ENCODE measurements at places on chromosomes 5 and 9.

DNA sequence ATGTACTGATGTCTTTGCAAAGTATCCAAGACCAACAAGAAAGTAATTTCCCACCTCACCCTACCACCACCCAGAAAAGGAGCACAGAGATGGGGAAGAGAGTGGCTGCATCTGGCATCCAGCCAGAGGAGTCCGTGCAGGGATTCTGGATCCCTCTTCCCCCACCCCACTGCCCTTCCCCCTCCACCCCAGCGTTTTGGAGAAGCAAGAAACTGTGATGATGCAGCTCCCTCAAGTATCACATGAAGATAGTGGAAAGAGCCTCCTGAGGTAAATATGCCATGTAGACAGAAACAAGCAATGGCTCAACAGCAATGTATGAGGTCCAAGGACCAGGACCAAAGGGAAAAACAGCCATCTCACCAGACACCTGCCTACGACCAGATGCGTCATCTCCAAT lies 153.8 kb downstream of the DEPDC1B start:
- no peak for DNase-seq

GRCh38 chr9:114653556-114654159 lies 3.9 kb downstream of the TEX53 start:
- DNase-seq: peak; percentile 18

GRCh38 chr5:131466171-131466766 lies 168.8 kb downstream of the RAPGEF6 start:
- DNase-seq: no peak

DNA sequence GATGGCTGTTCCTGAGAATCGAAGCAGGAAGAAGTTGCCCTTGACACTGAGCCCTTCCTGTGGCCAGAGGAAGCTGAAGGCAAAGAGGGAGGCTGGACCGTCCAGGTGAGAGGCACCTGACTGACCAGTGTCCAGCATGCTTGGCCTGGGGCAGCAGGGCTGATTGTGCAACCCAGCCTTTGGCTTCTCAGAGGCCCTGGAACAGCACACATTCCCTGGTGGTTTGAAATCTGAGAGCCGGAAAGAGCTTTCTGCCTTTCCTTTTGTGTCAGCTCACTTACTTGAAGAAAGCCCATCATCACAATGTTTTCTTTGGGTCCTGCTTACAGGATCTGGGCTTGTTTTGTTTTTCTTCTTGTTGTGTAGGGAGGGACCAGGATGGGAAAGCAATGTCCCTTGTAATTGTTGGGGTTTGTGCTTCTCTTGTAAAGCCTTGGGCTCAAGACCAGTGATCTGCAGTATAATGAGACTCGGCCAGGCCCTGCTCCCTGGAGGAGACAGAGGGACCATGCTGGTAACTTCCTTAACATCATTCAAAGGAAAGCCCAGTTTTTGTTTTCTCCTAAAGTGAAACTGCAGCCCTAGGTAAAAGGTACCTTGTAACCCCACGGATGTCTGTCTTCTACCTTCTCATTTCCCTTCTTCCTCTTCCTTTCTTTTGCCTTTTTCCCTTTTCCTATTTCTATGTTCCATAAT lies 213.7 kb downstream of the NXNL2 start:
- DNase-seq: no peak

DNA sequence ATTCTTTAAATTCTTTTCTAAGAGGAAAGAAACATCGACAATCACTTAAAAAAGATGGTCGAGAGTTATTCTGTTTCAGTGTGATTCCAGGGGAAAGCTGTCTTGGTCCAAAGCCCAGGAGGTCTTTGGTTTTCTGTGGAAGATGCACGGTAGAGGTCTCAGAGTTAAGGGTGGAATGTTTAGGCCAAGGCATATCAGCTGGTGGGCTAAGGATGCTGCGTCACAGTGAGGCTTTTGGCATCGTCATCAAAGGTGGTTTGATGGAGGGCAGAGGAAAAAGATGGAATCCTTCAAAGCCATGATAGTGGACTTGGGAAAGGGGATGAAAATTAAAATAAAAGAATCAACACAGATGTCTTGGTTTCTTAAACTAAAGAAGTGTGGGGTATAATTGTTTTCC lies 137.3 kb upstream of the ANKH start:
- DNase-seq: no peak

- no peak for DNase-seq
These were observed 67.9 kb downstream of the TEK start for GRCh38 chr9:27176971-27177370.

DNA sequence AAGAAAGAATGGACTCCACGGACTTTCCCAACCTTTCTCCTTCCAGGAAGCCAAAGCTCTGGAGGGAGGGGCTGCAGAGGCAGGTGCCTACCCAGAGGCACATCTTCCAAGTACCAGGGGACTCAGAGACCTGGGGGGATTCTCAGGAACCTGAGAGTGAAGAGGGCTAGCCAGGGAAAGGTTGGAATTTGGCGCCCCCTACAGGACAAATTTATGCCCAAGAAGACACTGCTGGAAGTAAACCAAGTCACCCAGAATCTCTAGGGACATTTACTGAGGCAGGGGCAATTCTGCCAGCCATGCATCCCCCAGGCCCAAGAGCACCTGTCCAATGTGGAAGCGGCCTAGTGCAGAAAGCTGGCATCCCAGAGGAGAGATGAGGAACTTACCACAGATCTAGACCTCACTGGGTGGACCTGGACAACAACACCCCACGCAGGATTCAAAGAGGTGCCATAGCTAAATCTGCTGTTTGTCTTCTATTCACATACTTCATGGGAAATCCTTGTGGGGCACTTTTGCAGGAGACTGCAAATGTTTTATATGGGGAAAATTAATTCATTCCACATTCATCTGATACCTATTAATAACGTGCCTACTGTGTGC lies 25.9 kb upstream of the IDNK start:
- peak; percentile 38 for DNase-seq

- DNase-seq: no peak
These were observed 105.1 kb downstream of the ADRB2 start for GRCh38 chr5:148931453-148932057.

DNA sequence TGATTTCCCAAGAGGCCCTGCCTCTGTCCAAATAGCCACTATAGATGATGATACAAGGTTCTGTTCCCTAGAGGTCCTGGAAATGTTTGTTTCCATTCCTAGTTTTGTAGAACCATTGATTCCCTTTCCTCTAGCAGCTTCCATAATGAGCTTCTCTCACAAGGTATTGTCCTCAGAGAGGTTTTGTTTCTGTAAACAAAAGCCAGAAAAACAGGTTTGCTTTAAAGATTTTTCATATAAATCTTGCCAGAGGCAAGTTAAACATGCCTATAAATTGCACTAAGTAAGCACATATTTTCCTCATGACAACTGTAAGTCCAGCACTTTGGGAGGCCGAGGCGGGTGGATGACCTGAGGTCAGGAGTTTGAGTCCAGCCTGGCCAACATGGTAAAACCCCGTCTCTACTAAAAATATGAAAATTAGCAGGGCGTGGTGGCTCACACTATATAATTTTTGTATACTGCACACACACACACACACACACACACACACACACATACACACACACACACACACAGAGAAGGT lies 1787.7 kb downstream of the EFNA5 start:
- no peak for DNase-seq

DNA sequence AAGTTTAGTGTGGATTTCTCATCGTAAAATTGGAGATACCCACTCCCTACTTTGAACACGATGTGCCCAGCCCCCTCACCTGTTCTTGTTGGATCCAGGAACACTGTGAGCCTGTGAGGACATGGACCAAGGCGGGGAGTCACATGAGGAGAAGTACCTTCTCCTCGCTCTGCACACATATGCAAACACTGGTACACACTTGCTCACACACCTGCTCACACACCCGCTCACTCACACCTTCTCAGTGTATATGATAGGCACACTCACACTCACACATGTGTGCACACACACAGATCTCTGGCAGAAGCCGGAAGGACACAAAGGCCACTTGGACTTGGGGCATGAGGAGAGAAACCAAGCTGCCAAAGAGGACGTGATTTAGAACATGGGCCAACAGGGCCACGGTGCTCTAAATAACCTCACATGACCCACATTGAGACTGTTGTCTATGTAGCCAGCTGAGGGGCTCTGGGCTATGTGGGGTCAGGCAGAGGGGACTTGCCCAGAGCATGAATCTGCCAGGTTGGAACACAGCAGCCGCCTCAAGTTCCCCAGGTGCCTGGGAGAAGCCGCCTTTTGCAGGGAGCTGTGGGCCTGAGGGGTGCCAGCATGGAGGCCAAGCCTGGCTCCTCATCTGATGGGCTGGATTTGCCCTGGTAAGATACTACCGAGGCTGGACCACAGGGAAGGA lies 283.0 kb upstream of the IRX4 start:
- no peak for DNase-seq

DNA sequence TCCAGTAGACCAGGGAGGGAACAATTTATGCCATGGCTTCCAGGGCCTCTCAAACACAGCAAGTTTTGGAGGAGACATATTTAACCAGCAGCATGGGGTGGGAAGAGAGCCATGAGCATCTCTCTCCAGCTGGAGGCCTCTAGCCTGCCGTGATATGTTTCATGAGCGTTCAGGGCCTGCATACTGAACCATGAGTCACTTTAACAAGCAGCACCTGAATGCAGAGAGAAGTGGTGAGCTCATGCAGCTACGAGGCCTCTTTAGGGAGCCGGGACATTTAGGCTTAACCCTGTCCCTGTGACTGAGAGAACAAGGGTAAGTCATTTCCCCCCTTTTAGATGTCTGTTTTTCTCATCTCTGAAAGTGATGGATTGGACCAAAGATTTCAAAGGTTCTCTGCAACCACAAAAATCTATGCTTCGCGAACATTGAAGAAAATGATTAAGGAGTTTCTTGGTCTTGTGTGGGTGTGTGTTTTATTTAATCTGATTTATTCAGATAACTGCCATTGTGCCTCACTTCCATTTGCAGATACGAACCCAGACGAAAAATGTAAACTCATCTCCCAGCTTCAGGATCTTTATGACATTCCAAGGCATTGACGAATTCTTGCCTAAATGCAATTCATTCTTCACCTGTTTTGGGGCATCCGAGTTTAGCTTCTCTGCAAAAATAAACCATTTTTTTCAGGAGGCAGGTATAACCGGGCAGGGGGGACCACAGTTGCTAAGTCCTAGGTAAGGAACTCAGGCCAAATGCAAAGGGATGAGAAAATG lies 157.0 kb downstream of the GABBR2 start:
- DNase-seq: no peak

- no peak for DNase-seq
These were observed 111.9 kb upstream of the MTAP start for GRCh38 chr9:21690561-21690960.

DNA sequence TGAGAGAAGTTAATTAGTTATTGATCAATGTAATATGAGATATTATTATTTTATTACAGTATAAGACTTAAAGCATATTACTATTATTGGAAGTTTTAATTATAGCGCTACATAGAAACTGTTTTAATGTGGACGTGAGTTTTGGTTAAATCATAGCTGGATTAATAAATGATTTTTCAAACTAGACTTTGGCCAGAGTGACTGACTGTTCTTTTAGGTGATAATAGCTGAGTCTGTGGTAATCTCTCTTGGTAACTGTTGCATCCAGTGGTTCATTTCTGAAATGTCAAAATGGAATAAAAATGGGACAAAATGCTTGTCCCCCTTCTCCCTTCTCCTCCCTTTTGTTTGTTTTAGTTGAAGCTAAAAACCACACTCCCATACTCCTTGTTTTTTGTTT lies 28.1 kb downstream of the ANKHD1 start:
- no peak for DNase-seq

DNA sequence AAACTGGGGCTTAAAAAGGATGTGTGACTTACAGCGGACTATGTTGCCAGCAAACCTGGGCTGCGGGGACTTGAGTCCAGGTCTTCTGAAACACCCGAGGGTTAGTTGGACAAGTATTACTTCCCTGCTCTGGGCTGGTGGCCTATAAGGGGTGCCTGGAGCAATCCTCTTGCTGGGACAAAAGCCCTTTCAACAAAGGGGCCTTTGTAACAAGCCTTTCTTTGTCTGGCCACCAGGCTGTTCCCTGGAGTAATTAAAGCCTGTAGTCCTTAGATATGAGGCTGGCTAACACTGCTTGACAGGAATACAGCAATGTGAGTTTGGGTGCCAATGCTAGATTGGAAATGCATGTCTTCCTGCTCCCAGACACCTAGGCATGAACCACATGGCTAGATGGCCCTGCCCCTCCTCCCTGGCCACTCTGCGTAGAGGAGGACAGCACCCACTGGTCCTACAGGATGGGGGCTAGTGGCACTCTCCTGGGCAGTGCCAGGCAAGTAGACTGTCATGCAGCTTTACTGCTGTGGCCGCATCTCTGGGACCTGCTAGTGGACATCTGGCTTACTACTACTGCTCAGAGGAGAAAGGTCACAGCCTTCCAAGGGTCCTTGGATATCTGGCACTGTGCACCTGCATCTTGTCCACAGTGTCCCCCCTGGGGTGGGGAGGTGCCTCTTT lies 343.1 kb downstream of the ZSWIM6 start:
- no peak for DNase-seq

- no peak for DNase-seq
These were observed 39.2 kb downstream of the PRUNE2 start for GRCh38 chr9:76866689-76867088.

- no peak for DNase-seq
These were observed 842 bp upstream of the ANGPTL2 start for GRCh38 chr9:127123064-127123890.

- DNase-seq: no peak
These were observed 251.6 kb downstream of the ADGRV1 start for GRCh38 chr5:90810211-90810610.

- DNase-seq: no peak
These were observed 5.5 kb downstream of the CSF1R start for GRCh38 chr5:150080696-150081435.

DNA sequence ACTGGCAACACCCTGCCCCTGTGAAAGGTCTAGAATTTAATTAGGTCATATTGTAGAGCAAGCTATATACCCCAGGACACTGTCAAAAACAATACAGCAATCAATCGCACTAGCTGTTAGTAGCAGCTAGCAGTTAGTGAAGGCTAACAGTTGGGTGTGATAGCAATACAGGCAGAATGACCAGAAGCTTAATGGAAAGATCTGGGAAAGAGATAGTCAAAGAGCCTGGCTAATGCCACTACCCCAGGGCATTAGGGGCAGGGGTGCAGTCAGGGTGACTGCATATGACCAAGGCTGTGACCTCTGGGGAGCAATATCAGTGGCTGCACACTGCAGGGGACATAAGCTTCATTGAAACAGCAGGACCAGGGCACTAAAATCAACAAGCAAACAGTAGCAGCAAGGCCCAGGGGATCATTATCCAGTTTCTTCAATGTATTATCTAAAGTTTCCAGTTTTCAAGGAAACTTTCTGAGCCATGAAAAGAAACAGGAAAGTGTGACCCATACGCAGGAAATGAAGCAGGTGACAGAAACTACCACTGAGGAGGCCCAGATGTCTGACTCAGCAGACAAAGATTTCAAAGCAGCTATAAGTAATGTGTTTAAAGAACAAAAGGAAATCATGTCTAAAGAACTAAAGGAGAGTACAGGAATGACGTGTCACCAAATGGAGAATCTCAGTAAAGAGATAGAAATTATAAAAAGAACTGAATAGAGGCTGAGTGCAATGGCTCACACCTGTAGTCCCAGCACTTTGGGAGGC lies 82.4 kb downstream of the ZNF354C start:
- no peak for DNase-seq

- no peak for DNase-seq
These were observed 98.8 kb upstream of the ADRA1B start for GRCh38 chr5:159817262-159818029.

- DNase-seq: no peak
These were observed 159.2 kb upstream of the ALDH1B1 start for GRCh38 chr9:38233343-38233742.

Measured in NCI-H446 (cell line).